ENCODE measurements at places on chromosomes 2 and 18.

DNA sequence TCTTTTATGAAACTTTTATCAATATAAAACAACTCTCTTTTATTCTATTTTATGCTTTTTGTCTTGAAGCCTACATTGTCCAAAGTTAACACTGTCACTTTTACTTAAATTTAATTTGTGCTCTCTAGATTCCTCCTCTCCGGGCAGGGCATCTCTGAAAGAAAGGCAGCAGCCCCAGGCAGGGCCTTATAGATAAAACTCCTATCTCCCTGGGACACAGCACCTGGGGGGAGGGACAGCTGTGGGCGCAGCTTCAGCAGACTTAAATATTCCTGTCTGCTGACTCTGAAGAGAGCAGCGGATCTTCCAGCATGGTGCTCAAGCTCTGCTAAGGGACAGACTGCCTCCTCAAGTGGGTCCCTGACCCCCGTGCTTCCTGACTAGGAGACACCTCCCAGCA lies 447.7 kb upstream of the FANCL start:
- no peak for DNase-seq

GRCh38 chr2:237479747-237480146 lies 7.3 kb upstream of the MLPH start:
- no peak for DNase-seq

- no peak for DNase-seq
These were observed 84.2 kb downstream of the DOK6 start for GRCh38 chr18:69484699-69485396.

GRCh38 chr2:237143676-237144440 lies 58.2 kb downstream of the COPS8 start:
- no peak for DNase-seq

GRCh38 chr18:68234131-68234530 lies 480.8 kb downstream of the TMX3 start:
- DNase-seq, result no peak

GRCh38 chr2:212915121-212915782 lies 236.2 kb downstream of the IKZF2 start:
- no peak for DNase-seq

- DNase-seq, result no peak
These were observed 5.7 kb downstream of the GPATCH11 start for GRCh38 chr2:37090019-37090477.
